ENCODE measurements at places on chromosomes 12 and 14. TPM values are rescaled to one million over a fixed set of nuclear protein-coding genes. Genes with fewer than 3 reads are reported as not detected.
A peak's percentile ranks its signal among the peaks of the same experiment; 100 is the strongest.

GRCh38 chr14:59435987-59436386, 29.2 kb downstream of the GPR135 start:
- no peak overlapping the region for H3K4me3 ChIP-seq
- no peak for DNase-seq
- no peaks in the 10 kb centered on the region for H3K36me3 ChIP-seq
- peaks cover 11% of the 10 kb centered on the region for H3K4me1 ChIP-seq
- H3K27ac ChIP-seq, result no peak overlapping the region

GRCh38 chr12:69290545-69291277, 51.3 kb downstream of the CPSF6 start:
- no peak overlapping the region for H3K27ac ChIP-seq
- DNase-seq, result peak; percentile 63
- no peaks in the 10 kb centered on the region for H3K27me3 ChIP-seq
- H3K4me3 ChIP-seq, result no peak overlapping the region

GRCh38 chr14:51821822-51822221, 38.6 kb upstream of the GNG2 start:
- no peak overlapping the region for H3K4me3 ChIP-seq
- no peaks in the 10 kb centered on the region for H3K4me1 ChIP-seq
- H3K36me3 ChIP-seq, result no peaks in the 10 kb centered on the region
- DNase-seq, result no peak

DNA sequence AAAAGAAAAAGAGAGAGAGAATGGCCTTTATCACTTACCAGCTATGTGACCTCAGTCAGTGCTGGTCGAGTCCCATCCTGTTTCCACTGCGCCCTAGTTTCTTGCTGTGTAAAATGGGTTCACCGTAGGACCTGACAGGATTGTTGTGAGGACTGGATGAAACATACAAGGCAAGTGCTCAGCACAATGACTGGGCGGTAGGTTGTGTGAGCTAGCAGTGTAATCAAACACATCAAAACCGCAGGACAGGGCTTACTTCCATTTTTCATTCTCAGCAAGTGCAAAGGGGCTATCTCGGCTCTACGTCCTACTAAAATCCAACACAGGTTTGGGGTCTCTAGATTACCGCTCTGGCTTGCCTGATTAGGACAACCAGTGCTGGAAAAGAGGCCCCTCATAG, 36.4 kb upstream of the ATXN2 start:
- DNase-seq, result no peak
- no peaks in the 10 kb centered on the region for H3K36me3 ChIP-seq
- no peaks in the 10 kb centered on the region for H3K27me3 ChIP-seq
- H3K27ac ChIP-seq, result peak overlapping the region; percentile 5

DNA sequence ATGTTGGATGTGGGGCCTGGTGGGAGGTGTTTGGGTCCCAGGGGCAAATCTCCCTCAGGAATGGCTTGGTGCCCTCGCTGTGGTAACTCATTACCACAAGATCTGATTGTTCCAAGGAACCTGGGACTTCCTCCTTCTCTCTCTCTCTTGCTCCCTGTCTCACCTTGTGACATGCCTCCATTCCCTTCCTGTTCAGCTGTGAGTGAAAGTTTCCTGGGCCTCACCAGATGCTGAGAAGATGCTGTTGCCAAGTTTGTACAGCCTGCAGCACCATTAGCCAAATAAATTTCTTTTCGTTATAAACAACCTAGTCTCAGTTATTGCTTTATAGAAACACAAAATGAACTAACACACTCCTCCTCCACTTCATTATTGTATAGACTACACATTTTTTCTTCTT, 759.8 kb upstream of the MDGA2 start:
- H3K27ac ChIP-seq, result no peak overlapping the region
- DNase-seq, result no peak
- no peaks in the 10 kb centered on the region for H3K27me3 ChIP-seq
- no peak overlapping the region for H3K4me3 ChIP-seq
- no peaks in the 10 kb centered on the region for H3K36me3 ChIP-seq
- no peaks in the 10 kb centered on the region for H3K4me1 ChIP-seq

- peaks cover 16% of the 10 kb centered on the region for H3K4me1 ChIP-seq
- no peak for DNase-seq
- H3K27me3 ChIP-seq, result no peaks in the 10 kb centered on the region
- no peak overlapping the region for H3K27ac ChIP-seq
- no peaks in the 10 kb centered on the region for H3K36me3 ChIP-seq
Measured at GRCh38 chr12:11833174-11833895, 183.9 kb downstream of the ETV6 start.

- H3K4me3 ChIP-seq, result no peak overlapping the region
- H3K36me3 ChIP-seq, result no peaks in the 10 kb centered on the region
- H3K27me3 ChIP-seq, result no peaks in the 10 kb centered on the region
- DNase-seq, result no peak
Measured at GRCh38 chr12:23830210-23830609, 119.3 kb downstream of the SOX5 start.

DNA sequence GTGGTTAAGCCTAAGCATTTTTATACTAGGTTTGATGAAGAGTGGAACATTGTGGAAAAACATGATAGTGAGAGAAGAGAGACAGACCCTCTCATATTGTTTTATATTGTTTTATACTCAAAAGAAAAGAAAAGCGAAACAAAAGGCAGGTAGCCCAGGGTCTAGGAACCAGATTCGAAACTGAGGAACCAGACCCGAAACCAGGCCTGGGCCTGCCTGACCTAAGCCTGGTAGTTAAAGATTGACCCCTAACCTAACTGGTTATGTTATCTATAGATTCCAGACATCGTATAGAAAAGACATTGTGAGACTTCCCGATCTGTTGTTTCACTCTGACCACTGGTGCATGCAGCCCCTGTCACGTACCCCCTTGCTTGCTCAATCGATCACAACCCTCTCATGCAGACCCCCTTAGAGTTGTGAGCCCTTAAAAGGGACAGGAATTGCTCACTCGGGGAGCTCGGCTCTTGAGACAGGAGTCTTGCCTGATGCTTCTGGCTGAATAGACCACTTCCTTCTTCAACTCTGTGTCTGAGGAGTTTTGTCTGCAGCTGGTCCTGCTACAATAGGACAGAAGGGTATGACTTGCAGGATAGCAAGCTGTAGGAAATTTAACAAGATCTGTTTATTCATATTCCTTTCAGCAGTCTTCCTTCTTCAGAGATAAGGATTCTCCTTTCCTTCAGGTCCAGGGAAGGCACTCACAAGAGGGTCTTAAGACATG, 147.1 kb upstream of the PLEKHA5 start:
- H3K36me3 ChIP-seq, result no peaks in the 10 kb centered on the region
- H3K27ac ChIP-seq, result no peak overlapping the region
- DNase-seq, result no peak

DNA sequence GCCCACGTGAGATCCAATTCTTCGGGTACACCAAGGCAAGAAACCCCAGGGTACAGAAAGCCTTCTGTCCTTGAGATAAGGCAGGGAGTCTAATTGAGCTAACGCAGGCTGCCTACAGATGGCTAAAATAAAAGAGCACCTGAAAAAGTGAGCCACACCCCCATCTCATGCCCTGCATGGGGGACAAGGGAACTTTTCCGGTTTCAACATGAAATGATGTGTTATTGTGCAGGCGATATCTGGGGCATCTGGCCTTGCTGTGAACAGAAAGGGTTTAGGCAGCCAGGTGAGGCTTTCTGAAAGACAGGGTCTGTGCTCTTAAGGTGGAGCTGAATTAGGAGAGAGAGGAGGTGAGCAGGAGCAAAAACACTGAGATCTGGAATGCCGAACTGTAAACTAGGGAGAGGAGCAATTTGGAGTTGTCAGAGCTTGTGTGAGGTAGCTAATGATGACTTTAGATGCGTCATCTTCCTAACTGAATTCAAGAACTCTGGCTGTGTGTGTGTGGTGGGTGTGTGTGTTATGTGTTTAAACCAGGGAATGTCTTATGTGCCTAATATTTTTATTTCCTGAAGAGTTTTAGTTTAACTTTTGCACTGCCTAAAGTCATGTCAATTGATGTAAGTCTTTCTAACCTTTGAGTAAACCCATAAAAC, 20.1 kb upstream of the LDHB start:
- H3K27me3 ChIP-seq, result no peaks in the 10 kb centered on the region
- no peak overlapping the region for H3K27ac ChIP-seq

- H3K4me3 ChIP-seq, result no peak overlapping the region
- DNase-seq, result no peak
- H3K27me3 ChIP-seq, result no peaks in the 10 kb centered on the region
- no peak overlapping the region for H3K27ac ChIP-seq
Measured at GRCh38 chr12:43111608-43112007, 440.4 kb downstream of the ADAMTS20 start.

- no peak overlapping the region for H3K27ac ChIP-seq
- H3K4me1 ChIP-seq, result no peaks in the 10 kb centered on the region
- DNase-seq, result no peak
- no peak overlapping the region for H3K4me3 ChIP-seq
- no peaks in the 10 kb centered on the region for H3K36me3 ChIP-seq
Measured at GRCh38 chr14:75896341-75896740, 85.5 kb downstream of the TGFB3 start.

DNA sequence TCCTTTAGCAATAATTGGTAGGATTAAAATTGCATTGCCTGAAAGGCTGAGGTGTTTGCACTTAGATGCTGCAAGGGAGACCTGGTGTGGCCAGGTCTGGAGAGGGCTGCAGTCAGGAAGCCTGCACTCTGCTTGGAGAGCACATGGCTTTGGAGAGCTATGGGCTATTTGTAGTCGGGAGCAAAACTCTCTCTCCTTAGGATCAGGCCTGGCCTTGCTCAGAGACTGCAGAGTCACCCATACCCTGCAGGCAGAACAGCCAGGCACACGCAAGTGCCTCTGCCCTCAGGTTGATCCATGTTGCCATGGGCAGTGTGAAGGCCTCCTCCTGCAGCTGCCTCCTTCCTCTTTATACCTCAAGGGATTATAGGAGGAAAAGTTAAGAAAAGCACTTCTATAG, 26.8 kb downstream of the CKB start:
- no peak for DNase-seq
- peaks cover 33% of the 10 kb centered on the region for H3K4me1 ChIP-seq
- peak overlapping the region; percentile 61 for H3K27ac ChIP-seq
- no peak overlapping the region for H3K4me3 ChIP-seq
- H3K36me3 ChIP-seq, result no peaks in the 10 kb centered on the region

DNA sequence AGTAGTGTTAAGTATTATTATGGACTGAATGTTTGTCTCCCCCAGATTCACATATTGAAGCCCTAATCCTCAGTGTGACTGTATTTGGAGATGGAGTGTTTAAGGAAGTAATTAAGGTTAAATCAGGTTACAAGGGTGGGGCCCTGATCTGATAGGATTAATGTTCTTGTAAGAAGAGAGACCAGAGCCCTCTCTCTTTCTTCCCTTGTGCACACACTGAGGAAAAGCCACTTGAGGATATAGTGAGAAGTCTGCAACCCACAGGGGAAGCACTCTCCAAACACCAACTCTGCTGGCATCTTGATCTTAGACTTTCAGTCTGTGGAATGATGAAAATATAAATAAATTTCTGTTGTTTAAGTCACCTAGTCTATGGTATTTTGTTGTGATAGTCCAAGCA, 2.2 kb upstream of the KLRG1 start:
- H3K4me1 ChIP-seq, result no peaks in the 10 kb centered on the region
- H3K27ac ChIP-seq, result no peak overlapping the region
- DNase-seq, result no peak
- H3K27me3 ChIP-seq, result no peaks in the 10 kb centered on the region

DNA sequence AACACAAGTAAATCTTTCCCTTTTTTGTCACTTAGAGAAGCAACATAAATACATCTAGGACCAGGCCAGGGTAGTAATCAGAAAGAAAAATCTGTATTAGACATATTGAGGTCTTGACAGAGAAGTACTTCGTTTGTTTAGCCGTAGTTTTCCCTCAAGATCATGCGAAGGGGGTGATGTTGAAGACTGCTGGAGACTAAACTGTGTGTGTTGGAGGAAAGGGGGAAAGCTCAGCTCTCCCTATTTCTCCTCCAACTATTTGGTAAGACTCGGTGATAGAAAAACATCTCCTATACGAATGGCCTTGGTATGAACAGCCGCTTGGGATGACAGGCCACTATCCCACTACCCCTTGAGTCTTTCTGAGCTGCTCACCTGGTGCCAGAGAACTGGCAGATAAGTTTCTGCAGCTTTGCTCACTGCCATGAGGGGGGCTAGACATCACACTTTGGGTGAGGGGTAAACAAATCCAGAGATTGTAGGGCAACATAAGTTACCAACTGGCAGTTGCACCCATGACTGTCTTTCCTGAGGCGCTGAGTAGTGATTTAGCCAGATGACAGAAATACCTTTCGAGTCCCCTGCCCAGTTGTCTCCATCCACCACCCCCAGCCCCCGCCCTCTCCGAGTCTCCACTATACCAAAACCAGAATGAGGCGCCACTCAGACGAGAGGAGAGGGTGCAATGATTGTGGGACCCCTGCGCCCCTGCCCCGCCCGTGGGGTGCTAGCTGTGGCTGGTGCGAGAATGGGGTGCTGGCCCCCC, 685 bp downstream of the VAMP1 start:
- DNase-seq, result no peak
- peaks cover 17% of the 10 kb centered on the region for H3K36me3 ChIP-seq

GRCh38 chr14:103247169-103247606, 86.8 kb upstream of the EIF5 start:
- no peak for DNase-seq
- no peaks in the 10 kb centered on the region for H3K27me3 ChIP-seq
- no peak overlapping the region for H3K4me3 ChIP-seq
- H3K36me3 ChIP-seq, result no peaks in the 10 kb centered on the region

GRCh38 chr12:27431185-27431584, 15.4 kb upstream of the SMCO2 start:
- no peak overlapping the region for H3K27ac ChIP-seq
- no peaks in the 10 kb centered on the region for H3K27me3 ChIP-seq
- no peaks in the 10 kb centered on the region for H3K4me1 ChIP-seq
- H3K4me3 ChIP-seq, result no peak overlapping the region
- no peak for DNase-seq

DNA sequence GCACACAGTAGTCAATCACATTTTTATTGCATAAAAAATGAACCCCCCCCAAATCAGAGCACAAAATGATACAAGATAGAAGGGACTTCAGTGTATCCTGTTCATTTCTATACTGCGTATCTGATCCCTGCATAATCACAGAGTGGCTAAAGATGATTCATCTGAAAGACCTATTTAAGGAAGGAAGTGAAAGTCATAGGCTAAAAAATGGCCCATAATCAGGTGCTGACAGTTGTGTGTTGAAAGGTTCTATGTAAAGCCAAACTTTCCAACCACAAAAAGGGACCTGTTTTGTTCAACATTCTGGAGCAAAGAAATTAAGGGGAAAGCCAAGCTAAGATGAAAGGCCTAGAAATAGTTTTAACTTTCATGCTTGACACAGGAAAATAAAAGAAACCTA, 147.8 kb upstream of the ATP2B1 start:
- H3K27me3 ChIP-seq, result no peaks in the 10 kb centered on the region
- H3K4me1 ChIP-seq, result no peaks in the 10 kb centered on the region
- no peak overlapping the region for H3K4me3 ChIP-seq
- no peaks in the 10 kb centered on the region for H3K36me3 ChIP-seq

- no peak overlapping the region for H3K4me3 ChIP-seq
- H3K27ac ChIP-seq, result no peak overlapping the region
- H3K27me3 ChIP-seq, result no peaks in the 10 kb centered on the region
- H3K4me1 ChIP-seq, result no peaks in the 10 kb centered on the region
Measured at GRCh38 chr12:131085816-131086591, 132.3 kb downstream of the ADGRD1 start.

The MGP gene
- total RNA-seq, result 79.1 TPM

The ACRBP gene
- 0.82 TPM for total RNA-seq

The OTOGL gene
- total RNA-seq, result not detected

The SUDS3 gene
- total RNA-seq, result 18.9 TPM

The SPTB gene
- 374 TPM for total RNA-seq

The PLD4 gene
- total RNA-seq, result not detected

The TGFB3 gene
- 32.4 TPM for total RNA-seq

The CARMIL3 gene
- not detected for total RNA-seq

The CCDC177 gene
- not detected for total RNA-seq

The AKAP5 gene
- total RNA-seq, result 0.13 TPM

The KRT75 gene
- total RNA-seq, result not detected

The TMTC3 gene
- total RNA-seq, result 8.5 TPM

The DLK1 gene
- total RNA-seq, result 12.7 TPM

The FGF23 gene
- not detected for total RNA-seq

The NANOG gene
- not detected for total RNA-seq

The RBP5 gene
- total RNA-seq, result 0.48 TPM
